Transverse colon (tissue), 4 donors: ENCODE measurements at places on chromosomes 7 and 10. TPM values are rescaled to one million over a fixed set of nuclear protein-coding genes. Genes with fewer than 3 reads are reported as not detected.
A peak's percentile ranks its signal among the peaks of the same experiment; 100 is the strongest.

The CALN1 gene
- not detected for total RNA-seq

The VPS37D gene
- total RNA-seq, result 3.5 TPM

The NKX1-2 gene
- total RNA-seq, result not detected

The CNTNAP2 gene
- 2.6 TPM for total RNA-seq

The GPR146 gene
- total RNA-seq, result not detected

DNA sequence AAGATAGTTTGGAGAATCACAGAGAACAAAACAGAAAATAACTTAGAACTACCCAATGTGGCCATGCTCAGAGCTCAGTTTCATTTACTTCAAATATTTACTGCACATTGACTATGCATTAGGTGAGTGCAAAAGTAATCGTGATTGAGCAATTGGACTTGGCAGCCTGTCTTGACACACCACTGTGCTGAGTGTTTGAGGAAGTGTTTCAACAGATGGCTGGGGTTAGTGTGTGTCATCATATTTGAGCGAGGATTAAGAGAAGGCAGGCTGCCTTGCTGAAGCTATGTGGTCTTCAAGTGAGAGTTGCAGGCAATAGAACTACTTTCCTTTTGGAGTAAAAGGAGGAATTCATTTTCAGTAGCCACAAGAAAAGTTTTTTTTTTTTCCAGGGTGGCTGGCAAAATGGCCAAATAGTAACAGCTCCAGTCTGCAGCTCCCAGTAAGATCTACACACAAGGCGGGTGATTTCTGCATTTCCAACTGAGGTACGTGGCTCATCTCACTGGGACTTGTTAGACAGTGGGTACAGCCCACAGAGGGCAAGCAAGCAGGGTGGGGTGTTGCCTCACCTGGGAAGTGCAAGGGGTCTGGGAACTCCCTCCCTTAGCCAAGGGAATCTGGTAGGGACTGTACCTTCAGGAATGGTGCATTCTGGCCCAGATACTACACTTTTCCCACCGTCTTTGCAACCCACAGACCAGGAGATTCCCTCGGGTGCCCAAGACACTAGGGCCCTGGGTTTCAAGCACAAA is 37.6 kb downstream of the AKR1C4 start:
- H3K27me3 ChIP-seq, result no peaks in the 10 kb centered on the region

- no peaks in the 10 kb centered on the region for H3K27me3 ChIP-seq
- no peak for DNase-seq
- H3K4me1 ChIP-seq, result no peaks in the 10 kb centered on the region
- no peaks in the 10 kb centered on the region for H3K36me3 ChIP-seq
These were observed 8.8 kb upstream of the CRPPA start for GRCh38 chr7:16430133-16430532.

DNA sequence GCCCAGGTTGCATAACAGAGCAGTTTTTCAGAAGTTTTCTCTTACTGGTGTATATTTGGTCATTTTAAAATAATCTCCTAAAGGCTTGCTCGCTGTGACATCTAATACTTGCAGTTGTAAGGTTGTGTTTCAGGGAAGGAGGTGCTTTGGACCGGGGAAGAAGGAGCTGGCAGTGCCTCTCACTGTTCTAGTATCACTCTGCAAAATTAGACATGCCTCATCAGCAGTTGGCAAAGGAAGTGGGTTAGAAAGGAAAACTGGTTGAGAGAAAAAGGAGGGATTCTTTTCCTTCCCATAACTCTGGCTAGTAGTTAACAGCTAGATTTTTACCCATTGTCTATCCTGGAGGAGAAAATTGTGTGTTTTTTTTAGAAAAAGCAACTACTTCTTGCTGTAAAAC is 34.8 kb downstream of the CUL1 start:
- no peak for DNase-seq
- no peak overlapping the region for H3K27ac ChIP-seq
- H3K36me3 ChIP-seq, result peaks cover 21% of the 10 kb centered on the region
- peaks cover 12% of the 10 kb centered on the region for H3K4me1 ChIP-seq

- H3K27ac ChIP-seq, result no peak overlapping the region
- no peak for DNase-seq
- no peaks in the 10 kb centered on the region for H3K27me3 ChIP-seq
- no peak overlapping the region for H3K4me3 ChIP-seq
- H3K4me1 ChIP-seq, result no peaks in the 10 kb centered on the region
- peaks cover 11% of the 10 kb centered on the region for H3K36me3 ChIP-seq
These were observed 33.1 kb downstream of the MASTL start for GRCh38 chr10:27188259-27188658.

DNA sequence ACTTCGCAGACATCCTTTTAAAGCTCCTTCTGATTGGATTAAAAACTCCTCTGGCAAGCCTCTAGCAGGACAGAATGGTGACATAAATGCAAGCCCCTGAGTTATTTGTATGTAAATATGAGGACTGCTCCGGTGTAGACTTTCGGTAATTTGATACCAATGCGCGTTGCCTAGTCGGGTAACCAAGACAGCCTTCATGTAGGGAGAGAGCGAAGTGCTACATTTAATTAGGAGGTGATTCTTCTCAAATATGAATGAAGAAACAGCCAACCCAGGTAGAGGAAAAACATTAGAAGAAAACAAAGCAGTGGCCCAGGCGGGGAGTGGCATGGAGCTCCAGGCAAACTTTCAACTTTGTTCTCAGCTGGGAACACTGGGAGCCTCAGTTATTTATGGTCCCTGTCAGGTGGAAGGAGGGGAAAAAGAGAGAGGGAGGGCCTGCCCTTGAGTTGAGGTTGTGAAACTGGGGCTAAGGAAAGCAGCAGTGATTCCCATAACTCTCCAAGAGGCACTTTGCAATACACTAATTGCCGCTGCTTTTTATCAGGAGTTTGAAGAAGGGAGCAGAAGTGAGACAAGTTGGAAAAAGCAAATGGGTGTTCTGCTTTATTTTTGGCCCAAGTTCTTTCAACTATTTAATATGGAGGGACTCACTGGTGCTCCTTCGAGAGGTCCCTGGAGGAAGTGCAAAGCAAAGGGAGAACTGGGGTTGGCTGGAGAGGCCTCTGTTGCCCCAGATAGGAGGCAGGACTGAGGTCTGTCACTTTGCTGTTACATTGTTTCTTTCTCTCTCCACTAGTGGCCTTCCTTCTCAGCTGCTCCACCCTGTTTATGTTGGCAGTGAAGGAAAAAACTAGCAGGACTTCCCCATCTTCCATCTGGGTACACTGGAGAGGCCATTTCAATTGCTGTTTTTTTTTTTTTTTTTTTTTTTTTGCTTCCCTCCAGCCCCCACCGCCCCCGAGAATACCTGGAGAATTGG is 234.6 kb upstream of the CCDC6 start:
- peak; percentile 70 for DNase-seq
- H3K36me3 ChIP-seq, result no peaks in the 10 kb centered on the region
- H3K27me3 ChIP-seq, result no peaks in the 10 kb centered on the region
- peak overlapping the region; percentile 42 for H3K4me3 ChIP-seq
- H3K27ac ChIP-seq, result peak overlapping the region; percentile 74

GRCh38 chr7:39360038-39360437 is 206.2 kb upstream of the YAE1 start:
- no peak for DNase-seq
- H3K4me1 ChIP-seq, result no peaks in the 10 kb centered on the region
- no peak overlapping the region for H3K27ac ChIP-seq
- no peak overlapping the region for H3K4me3 ChIP-seq

DNA sequence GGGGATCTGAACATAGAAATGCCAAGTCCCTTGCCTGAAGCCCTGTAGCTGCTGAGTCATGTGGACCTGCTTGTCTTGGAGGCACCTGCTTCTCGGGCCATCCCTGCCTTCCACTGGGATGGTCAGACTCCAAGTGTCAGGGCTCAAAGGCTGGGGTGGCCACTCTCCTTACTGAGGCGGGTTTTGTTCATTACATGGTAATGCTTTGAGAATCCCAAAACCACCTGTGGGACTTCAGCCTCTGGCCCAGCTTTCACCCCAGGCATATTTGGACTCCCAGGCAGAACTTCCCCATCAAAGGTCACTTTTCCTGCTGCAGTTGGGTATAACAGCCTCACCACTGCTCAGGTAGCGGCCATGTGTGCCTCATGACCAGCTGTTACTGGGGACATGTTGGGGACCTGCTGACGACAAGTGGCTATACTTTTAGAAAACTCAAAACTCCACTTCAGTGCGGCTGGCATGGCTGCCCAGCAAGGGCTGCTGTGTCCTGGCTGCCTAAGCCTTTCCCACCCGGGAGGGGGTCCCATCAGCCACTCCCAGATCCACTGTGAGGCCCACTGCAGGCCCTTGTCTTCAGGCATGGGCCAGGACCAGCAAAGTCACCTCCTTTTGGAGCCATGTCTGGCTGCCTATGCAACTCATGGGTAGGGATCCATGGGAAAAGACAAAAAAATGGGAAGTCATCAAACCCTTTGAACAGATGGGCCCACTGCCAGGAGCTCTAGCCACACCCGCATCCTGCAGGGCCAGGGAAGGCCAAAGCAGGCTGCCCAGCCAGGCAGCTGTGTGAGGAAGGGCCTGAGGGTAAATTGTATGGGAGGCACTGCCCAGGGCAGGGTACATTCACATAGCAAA is 96.7 kb downstream of the ARHGAP22 start:
- no peaks in the 10 kb centered on the region for H3K4me1 ChIP-seq
- no peak overlapping the region for H3K27ac ChIP-seq
- no peaks in the 10 kb centered on the region for H3K27me3 ChIP-seq
- no peak overlapping the region for H3K4me3 ChIP-seq

DNA sequence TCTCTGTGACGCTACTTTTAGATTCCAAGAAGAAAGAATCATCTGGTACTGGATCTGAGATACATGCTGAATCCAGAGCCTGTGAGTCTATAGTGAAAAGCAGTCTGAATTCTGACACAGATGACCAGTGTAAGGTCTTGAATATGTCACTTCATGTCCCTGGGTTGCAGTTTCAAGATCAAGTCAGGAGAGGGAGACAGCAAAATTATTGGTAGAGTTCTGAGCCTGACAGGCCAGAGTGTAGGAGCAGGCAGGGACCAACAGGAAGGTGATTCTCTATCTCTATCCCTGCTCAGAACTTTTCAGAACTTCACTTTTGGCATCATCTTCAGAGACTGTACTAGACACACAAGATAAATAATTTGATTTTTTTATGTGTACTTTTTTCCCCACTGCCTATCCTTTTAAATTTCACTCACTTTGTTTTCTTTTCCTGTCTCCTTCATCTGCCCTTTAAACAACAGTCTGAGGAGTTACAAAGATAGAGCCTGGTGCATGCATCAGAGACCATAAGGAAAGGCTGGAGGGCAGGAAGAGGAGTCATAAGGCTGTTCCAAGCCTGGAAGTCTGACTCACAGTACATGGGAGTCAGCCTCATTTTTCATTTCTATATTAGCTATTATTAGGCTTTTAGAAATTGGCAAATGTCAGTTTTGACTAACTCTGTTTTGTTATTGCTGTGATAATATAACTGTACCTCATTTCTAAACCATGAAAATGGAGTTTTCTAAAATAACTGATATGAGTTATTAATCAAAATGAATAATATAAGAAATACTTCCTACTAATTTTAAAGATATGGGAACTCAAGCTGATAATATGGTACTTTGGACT is 120.2 kb upstream of the TMEM229A start:
- no peak overlapping the region for H3K27ac ChIP-seq
- H3K27me3 ChIP-seq, result peaks cover under 1% of the 10 kb centered on the region
- H3K4me3 ChIP-seq, result no peak overlapping the region
- no peaks in the 10 kb centered on the region for H3K4me1 ChIP-seq

DNA sequence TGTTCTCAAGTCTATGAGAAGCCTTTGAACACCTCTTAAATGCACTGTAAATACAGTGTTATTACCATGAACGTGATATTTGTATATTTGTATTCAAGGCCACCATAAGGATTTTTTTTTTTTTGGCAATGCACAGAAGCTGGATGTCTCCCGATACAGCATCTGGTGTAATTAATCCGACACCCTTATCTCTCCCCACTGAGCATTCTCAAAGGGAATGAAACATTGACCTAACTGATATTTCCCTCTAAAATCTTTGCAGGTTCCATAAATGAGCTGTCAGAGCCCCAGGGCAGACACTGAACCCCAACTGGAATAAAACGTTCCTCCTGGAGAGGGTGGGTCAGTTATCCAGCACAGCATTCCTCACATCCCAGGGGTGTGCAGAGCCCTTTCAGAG is 316.6 kb downstream of the PAXIP1 start:
- no peak overlapping the region for H3K4me3 ChIP-seq
- no peaks in the 10 kb centered on the region for H3K27me3 ChIP-seq
- H3K36me3 ChIP-seq, result no peaks in the 10 kb centered on the region
- no peak overlapping the region for H3K27ac ChIP-seq
- no peaks in the 10 kb centered on the region for H3K4me1 ChIP-seq

- peaks cover 10% of the 10 kb centered on the region for H3K4me1 ChIP-seq
- DNase-seq, result no peak
- H3K27me3 ChIP-seq, result no peaks in the 10 kb centered on the region
- no peaks in the 10 kb centered on the region for H3K36me3 ChIP-seq
These were observed 64.5 kb downstream of the DNMBP start for GRCh38 chr10:99945263-99945662.

DNA sequence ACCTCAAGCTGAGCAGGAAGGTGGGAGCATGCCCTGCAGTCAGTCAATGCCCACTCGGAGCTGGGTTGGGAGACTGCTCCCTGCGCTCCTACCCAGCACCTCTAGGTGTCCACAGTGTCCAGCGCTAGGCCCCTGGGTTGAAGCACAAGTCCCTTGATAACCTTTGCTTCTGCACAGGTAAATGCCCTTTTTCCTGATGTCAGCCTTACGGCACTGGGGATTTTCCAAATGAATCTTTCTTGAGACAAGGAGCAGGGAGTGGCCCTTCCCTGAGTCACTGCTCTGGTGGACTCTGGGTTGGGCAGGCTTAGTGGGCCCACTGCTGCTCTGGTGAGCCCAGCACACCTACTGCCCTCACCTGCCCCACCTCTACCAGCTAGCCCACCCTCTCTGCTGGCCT is 61.9 kb upstream of the OPN4 start:
- H3K27ac ChIP-seq, result no peak overlapping the region
- H3K27me3 ChIP-seq, result no peaks in the 10 kb centered on the region
- H3K36me3 ChIP-seq, result no peaks in the 10 kb centered on the region
- DNase-seq, result no peak
- H3K4me3 ChIP-seq, result no peak overlapping the region

- H3K27me3 ChIP-seq, result peaks cover 88% of the 10 kb centered on the region
- H3K4me3 ChIP-seq, result no peak overlapping the region
- no peak overlapping the region for H3K27ac ChIP-seq
- H3K36me3 ChIP-seq, result no peaks in the 10 kb centered on the region
- H3K4me1 ChIP-seq, result no peaks in the 10 kb centered on the region
- peak; percentile 72 for DNase-seq
These were observed 30.6 kb downstream of the TLX1 start for GRCh38 chr10:101161494-101162299.
